ENCODE measurements at places on chromosomes 7 and 10.
A peak's percentile ranks its signal among the peaks of the same experiment; 100 is the strongest.

- DNase-seq: peak; percentile 0
Observed at GRCh38 chr10:112471878-112472487, 25.0 kb downstream of the VTI1A start.

GRCh38 chr10:44818041-44818649 is 93.0 kb upstream of the TMEM72 start:
- DNase-seq: no peak

DNA sequence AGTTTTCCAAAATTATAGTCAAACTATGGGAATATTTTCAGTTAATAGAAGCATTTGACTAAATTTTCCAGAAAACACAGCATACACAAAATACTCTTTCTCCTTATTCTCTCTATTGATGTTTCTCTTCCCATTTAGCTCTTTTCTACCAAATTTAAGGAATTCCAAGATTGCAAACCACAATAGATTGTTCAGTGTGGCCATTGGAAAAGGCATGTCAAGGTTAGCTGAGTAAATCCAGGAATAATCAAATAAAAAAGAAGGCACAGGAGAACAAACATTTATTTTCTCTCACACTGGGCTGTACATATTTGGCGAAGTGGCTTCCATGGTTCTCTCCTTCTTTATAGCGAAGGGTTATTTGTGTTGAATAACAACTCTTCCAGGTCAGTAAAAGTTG is 117.3 kb downstream of the THSD7A start:
- no peak for DNase-seq

DNA sequence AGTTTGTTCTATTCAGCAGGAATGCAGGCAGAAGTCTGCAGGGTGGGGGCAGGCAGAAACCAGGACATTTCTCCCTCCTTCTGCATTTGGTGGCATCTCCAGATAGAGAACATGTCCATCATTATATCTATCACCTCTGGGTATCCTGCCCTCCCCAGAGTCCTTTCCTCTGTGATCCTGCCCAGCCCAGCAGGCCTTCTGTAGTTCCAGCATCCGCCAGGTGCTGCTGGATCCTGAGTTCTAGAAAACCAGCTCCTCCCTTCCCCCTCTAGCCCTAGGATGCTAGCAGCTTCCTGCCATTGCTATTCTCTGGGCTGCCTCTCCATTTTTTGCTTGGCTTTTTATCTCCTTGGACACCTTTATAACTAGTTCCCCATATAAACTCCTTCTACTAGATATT is 180.3 kb downstream of the KCNMA1 start:
- no peak for DNase-seq

DNA sequence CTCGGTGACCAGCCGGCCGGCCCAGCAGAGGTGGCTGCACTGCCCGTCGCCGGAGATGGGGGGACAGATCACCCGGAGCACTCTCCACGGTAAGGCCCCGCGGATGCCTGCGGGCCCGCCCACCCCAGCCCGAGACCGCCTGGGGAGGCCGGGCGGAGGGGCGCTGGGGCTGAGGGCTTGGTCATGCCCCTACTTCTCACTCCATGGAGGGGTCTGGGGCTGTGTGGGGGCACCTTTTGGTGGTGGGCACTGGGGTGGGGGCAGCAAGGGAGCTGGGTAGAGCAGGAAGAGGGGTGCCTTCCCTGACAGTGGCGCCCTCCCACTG is 61.8 kb downstream of the NEURL1 start:
- no peak for DNase-seq
